ENCODE measurements at places on chromosomes 6 and 20. TPM values are rescaled to one million over a fixed set of nuclear protein-coding genes. Genes with fewer than 3 reads are reported as not detected.

DNA sequence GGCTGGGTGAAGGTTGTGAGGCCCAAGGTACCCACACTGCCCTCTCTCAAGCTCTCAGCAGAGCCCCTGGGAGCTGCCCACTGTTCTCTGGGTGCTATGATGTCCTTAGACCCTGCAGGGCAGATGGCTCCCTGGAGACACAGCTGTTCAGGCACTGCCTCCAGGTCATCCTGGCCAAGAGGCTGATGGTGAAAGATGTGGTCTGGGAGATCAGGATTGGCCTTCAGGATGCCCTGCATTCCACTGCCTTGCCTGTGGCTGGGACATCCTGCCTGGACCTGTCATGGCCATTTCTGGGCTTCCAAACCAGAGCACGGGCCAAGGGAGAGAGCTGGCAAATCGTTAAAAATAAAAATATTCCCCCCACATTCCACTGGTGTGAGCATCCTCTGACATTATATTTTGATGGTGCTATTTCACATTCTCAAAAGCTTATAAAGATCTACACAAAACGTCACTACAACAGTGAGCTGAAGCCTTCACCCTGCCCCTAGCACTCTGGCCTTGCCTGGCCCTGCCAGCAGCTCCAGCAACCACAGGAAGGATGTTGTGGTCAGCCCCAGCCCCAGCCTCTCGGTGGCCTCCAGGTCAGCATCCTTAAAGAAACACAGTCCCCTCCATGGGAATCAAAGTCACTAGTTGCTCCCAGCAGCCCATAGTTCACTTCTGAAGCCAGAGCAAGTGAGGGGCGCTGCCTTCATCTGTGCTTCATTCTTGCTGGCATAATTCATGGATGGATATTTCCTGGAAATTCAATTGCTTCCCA lies 13.5 kb upstream of the KCNK16 start:
- H3K4me1 ChIP-seq = peaks cover 3% of the 10 kb centered on the region
- H3K4me3 ChIP-seq = no peak overlapping the region
- H3K36me3 ChIP-seq = no peaks in the 10 kb centered on the region
- DNase-seq = no peak
- H3K27me3 ChIP-seq = peaks cover 10% of the 10 kb centered on the region

GRCh38 chr6:43524483-43524961 lies 7.6 kb downstream of the POLR1C start:
- no peaks in the 10 kb centered on the region for H3K4me1 ChIP-seq
- H3K36me3 ChIP-seq = peaks cover 93% of the 10 kb centered on the region
- no peak overlapping the region for H3K27ac ChIP-seq
- DNase-seq = no peak
- H3K4me3 ChIP-seq = no peak overlapping the region

DNA sequence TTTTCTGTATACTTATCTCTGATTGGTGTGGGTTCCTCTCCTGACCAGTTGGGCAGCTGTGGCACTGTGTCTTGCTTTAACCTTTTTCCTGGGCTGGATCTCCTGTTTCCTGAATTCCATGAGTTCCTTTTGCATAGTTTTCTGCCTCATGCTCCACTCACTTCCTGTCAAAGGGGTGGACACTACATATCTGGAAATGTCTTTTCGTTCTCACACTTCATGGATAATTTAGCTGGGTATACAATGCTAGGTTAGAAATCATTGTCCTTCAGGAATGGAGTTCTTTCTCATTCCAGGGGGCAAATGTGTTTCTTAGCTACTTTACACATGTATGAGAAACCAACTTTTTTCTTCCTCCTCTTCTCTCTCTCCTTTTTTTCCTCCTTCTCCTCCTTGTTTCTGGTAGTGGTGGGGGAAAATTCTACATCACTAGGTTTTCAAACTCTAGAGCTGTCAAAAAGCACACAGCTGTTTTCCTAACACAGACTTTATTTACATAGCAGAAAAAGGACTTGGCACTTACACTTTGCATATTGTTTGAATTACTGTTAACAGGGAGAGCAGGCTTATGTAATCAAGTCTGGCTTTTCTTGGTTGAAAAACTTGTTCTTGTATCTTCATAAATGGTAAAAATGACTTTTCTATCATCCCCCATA lies 9.0 kb upstream of the DDX27 start:
- no peak for DNase-seq
- H3K4me1 ChIP-seq = no peaks in the 10 kb centered on the region
- H3K4me3 ChIP-seq = no peak overlapping the region
- H3K27me3 ChIP-seq = no peaks in the 10 kb centered on the region
- H3K27ac ChIP-seq = no peak overlapping the region
- H3K36me3 ChIP-seq = no peaks in the 10 kb centered on the region

DNA sequence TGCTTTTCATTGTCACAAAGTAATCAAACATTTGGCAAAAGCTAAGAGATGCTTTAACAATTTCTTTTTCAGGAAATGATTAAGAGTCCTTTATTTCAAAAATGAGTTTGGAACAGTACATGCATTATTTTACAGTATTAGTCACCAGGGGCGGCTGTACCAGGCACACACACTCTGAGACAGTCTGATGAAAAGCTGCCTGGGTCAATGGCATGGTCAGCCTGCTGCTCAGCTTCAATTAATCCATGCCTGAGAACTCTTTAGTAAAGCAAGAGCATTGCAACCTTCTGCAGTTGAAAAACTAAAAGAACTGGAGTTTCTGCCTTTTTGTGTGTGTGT lies 105.5 kb downstream of the TULP4 start:
- no peak for DNase-seq
- H3K4me3 ChIP-seq = no peak overlapping the region
- H3K36me3 ChIP-seq = peaks cover 29% of the 10 kb centered on the region
- H3K27me3 ChIP-seq = no peaks in the 10 kb centered on the region

- no peak overlapping the region for H3K27ac ChIP-seq
- no peak for DNase-seq
- H3K27me3 ChIP-seq = no peaks in the 10 kb centered on the region
- H3K4me1 ChIP-seq = peaks cover 24% of the 10 kb centered on the region
Observed at GRCh38 chr6:111124406-111124805, 37.1 kb downstream of the SLC16A10 start.

- H3K36me3 ChIP-seq = no peaks in the 10 kb centered on the region
- peaks cover 35% of the 10 kb centered on the region for H3K4me1 ChIP-seq
- peak overlapping the region; percentile 70 for H3K27ac ChIP-seq
Observed at GRCh38 chr6:12371641-12372146, 81.5 kb downstream of the EDN1 start.

GRCh38 chr6:128131036-128131435 lies 230.2 kb upstream of the THEMIS start:
- H3K36me3 ChIP-seq = no peaks in the 10 kb centered on the region
- DNase-seq = no peak
- peaks cover 4% of the 10 kb centered on the region for H3K4me1 ChIP-seq
- H3K27ac ChIP-seq = no peak overlapping the region

DNA sequence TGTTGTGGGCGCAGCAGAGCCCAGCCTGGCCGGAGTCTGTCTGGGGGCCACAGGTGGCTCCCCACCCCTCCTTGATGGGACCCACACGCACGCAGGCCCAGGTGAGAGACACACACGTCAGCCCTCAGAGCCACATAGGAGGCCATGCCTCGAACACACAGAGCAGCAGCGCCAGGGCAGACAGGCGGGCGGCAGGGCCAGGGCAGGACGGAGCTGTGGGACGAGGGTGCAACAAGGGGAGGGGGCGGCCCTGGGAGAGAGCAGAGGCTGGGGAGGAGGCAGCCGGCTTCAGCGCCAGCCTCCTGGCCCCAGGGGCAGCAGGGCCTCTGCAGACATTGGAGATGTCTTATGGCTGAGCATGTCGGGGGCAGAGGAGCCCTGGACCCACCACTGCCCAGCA lies 42.5 kb downstream of the KCNQ2 start:
- DNase-seq = no peak
- H3K4me3 ChIP-seq = no peak overlapping the region
- no peak overlapping the region for H3K27ac ChIP-seq
- H3K4me1 ChIP-seq = no peaks in the 10 kb centered on the region

GRCh38 chr20:47691625-47692024 lies 93.7 kb downstream of the SULF2 start:
- peaks cover 13% of the 10 kb centered on the region for H3K36me3 ChIP-seq
- H3K27ac ChIP-seq = no peak overlapping the region
- no peak for DNase-seq
- no peak overlapping the region for H3K4me3 ChIP-seq
- no peaks in the 10 kb centered on the region for H3K4me1 ChIP-seq

DNA sequence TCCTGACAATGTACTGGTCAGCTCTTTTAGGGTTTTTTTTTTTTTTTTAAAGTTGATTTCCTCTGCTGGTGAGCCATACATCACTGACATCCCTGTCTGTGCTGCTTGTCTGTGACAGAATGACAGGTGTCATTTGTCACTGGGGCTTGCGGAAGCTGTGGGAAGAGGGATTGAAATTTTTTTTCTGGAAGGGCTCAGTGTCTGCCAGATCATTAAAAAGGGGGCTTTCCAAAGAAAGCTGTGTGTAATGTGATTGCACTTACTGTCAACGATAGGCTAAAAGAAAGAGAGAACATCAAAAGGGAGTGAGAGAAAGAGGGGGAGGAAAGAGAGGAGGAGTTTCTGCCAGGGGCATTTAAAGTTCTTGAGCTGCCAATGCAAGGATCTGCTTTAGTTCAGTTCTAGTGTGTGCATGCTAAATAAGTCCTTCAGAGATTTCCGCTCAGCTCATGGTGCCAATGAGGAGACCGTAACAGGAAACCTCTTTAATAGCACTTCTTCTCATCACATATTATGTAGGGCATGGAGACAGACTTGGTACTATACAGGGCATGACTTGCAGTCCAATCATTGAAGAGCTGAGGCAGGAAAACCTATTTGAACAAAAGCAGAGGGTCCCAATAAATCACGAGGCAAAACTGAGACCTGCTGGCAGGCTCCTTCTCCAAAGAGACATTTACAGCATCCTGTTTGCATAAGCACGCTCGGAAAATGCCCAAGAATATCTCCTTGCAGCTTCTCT lies 177.2 kb downstream of the TSHZ2 start:
- no peaks in the 10 kb centered on the region for H3K4me1 ChIP-seq
- DNase-seq = peak; percentile 14
- H3K27ac ChIP-seq = peak overlapping the region; percentile 5
- H3K27me3 ChIP-seq = no peaks in the 10 kb centered on the region

DNA sequence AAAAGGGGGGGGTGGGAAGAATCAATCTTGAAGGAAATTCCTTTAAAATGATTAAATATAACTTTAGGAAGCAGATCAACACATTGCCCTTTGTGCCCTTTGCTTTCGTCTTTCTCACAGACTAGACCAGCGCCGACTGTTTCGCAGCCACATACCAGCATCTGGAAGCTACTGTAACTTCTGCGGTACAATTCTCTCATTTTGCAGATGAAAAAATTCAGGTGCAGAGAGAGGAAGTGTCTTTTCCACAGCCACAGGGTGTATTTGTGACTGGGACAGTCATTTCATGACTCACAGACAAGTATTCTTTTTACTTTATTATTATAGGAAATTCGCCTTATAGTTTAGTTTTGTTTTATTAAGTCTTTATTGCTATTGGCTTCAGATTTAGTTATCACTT lies 84.2 kb downstream of the UST start:
- no peaks in the 10 kb centered on the region for H3K4me1 ChIP-seq
- DNase-seq = no peak
- no peaks in the 10 kb centered on the region for H3K36me3 ChIP-seq
- H3K27ac ChIP-seq = no peak overlapping the region
- H3K4me3 ChIP-seq = no peak overlapping the region

DNA sequence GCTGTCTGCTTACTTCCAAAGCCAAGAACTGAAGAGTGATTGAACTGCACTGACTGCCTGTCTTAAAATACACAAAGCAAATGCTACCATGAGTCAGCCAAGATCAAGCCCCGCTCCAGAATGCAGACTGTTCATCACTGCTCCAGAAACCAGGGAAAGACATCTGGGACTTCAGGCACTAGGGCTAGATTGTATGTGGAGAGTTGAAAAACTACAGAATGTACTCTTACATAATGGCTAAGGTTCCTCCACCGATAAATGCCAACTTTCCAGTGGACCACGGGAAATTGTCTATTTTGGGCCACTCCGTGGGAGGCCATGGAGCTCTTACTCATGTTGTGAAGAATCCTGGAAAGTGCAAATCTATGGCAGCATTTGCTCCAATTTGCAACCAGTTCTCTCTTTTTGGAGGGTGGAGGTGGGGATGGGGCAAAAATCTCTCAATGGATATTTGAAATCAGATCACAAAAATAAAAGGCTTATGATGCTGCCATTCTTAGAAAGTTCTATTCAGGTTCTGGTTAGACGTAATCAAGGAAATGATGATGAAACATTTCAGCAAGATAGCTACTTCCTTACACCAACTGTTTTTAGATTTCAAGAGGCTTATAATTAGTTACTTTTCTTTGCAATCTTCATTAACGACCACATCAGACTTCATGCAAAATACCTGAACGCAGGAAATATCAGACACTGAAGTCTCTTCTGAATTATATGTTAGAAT lies 11.8 kb upstream of the CAP2 start:
- no peaks in the 10 kb centered on the region for H3K36me3 ChIP-seq
- H3K27me3 ChIP-seq = no peaks in the 10 kb centered on the region
- H3K27ac ChIP-seq = no peak overlapping the region
- H3K4me3 ChIP-seq = no peak overlapping the region
- no peaks in the 10 kb centered on the region for H3K4me1 ChIP-seq

GRCh38 chr6:27505209-27506027 lies 32.5 kb upstream of the ZNF184 start:
- no peak overlapping the region for H3K27ac ChIP-seq
- no peak overlapping the region for H3K4me3 ChIP-seq
- DNase-seq = no peak
- H3K27me3 ChIP-seq = peaks cover 19% of the 10 kb centered on the region
- H3K4me1 ChIP-seq = no peaks in the 10 kb centered on the region

GRCh38 chr20:24917797-24918578 lies 31.1 kb upstream of the CST7 start:
- DNase-seq = peak; percentile 56
- H3K27me3 ChIP-seq = no peaks in the 10 kb centered on the region
- no peaks in the 10 kb centered on the region for H3K4me1 ChIP-seq
- no peaks in the 10 kb centered on the region for H3K36me3 ChIP-seq
- no peak overlapping the region for H3K4me3 ChIP-seq

DNA sequence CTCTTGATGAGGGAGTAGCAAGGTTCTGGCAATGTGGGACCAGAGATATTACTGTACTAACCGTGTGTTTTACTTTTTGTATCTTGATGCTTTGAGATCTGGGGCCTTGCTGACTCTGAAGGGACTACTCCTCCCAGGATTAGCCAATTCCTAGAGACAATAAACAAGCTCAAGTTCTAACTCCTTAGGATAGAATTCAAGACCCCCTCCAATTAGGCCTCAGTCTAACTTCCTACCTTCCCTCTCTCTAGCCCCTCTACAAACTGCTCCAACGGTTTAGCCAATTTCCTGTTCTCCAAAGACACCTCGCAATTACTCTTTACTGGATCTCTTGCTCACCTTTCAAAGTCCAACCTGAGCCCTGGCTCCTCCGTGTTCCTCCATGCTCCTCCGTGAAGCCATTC lies 158.7 kb upstream of the JARID2 start:
- no peak for DNase-seq
- no peaks in the 10 kb centered on the region for H3K27me3 ChIP-seq
- peaks cover 17% of the 10 kb centered on the region for H3K4me1 ChIP-seq
- H3K27ac ChIP-seq = peak overlapping the region; percentile 51

- H3K27ac ChIP-seq = no peak overlapping the region
- no peak for DNase-seq
- H3K4me1 ChIP-seq = peaks cover 3% of the 10 kb centered on the region
- H3K27me3 ChIP-seq = peaks cover 20% of the 10 kb centered on the region
Observed at GRCh38 chr20:46649965-46650542, 1.2 kb downstream of the SLC13A3 start.

The SLC22A2 gene
- polyA plus RNA-seq = 0.04 TPM

The ENPP5 gene
- 4.7 TPM for polyA plus RNA-seq

The HCRTR2 gene
- polyA plus RNA-seq = 0.10 TPM

The EMILIN3 gene
- 4.0 TPM for polyA plus RNA-seq

The BANF2 gene
- not detected for polyA plus RNA-seq

The MOCS1 gene
- 14.6 TPM for polyA plus RNA-seq

The BICRAL gene
- polyA plus RNA-seq = 13.0 TPM

The GSTA3 gene
- polyA plus RNA-seq = 0.12 TPM

All from large intestine (tissue), 12 donors.